ENCODE measurements at places on chromosomes 12 and 14.

DNA sequence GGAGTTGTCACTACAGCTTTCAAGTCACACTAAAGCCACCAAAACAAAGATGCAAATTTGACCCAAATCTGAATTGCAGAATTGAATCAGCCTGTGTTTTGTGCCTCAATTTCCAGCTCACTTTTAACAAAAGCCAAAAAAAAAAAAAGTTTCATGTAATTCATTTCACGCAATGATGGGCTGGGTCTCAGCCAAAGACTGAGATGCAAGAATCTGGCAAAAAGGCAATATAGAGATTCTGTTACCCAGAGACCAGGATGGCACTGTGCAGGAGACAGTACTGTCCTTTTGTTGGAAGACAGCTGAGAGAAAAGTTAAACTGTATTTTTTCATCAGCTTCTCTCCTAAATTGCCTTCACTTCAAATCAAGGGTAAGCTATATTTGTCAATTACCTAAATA lies 205.7 kb upstream of the NPAS3 start:
- H3K4me1 ChIP-seq = no peaks in the 10 kb centered on the region
- no peaks in the 10 kb centered on the region for H3K27me3 ChIP-seq

GRCh38 chr12:49133014-49133413 lies 1.8 kb upstream of the TUBA1B start:
- H3K36me3 ChIP-seq = peaks cover 39% of the 10 kb centered on the region
- peaks cover 26% of the 10 kb centered on the region for H3K4me1 ChIP-seq
- no peak overlapping the region for H3K4me3 ChIP-seq
- no peak overlapping the region for H3K27ac ChIP-seq

DNA sequence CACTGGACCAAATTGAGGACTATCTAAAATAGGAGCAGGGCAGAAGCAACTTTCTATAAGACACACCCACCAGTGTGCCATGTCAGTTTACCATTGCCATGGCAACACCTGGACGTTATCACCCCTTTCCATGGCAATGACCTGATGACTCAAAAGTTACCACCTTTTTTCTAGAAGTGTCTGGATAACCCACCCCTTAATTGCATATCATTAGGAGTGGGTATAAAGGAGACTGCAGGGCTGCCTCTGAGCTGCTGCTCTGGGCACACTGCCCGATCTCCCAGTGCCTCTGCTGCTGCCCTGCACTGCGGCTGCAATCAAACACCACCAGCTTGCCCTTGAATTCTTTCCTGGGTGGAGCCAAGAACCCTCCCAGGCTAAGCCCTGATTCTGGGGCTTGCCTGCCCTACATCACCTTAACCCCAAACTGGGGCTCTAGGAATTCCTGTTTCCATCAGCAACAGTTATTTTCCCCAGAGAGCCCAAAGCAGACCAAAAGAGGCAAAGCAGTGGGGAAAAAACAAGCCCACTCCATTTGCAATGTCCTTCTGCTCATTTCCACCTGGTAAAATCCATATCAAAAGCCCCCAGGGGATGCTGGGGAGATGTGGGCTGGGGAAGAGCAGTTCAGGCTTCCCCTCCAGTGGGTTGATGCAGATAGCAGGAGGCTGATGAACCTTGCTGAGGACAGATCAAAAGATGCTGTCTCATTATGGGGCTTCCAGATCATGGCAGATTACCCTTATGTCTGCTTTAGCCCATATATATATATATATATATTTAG lies 129.5 kb upstream of the NCOR2 start:
- no peaks in the 10 kb centered on the region for H3K36me3 ChIP-seq
- H3K27me3 ChIP-seq = peaks cover 27% of the 10 kb centered on the region
- no peak overlapping the region for H3K4me3 ChIP-seq

DNA sequence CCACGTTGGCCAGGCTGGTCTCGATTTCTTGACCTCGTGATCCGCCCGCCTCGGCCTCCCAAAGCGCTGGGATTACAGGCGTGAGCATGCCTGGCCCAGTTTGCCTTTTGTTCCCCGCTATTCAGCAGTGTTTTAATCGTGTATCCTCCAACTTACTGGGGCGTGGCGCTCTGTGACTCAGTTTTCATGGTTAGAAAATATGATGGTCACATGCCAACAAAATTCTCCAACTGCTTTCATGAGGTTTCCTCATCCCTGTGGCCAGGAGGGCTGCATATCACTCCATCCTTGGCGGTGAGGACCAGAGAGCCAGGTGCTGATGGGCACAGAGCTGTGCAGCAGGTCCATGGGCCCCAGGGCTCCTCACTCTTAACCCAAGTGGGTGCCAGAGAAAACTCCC lies 33.0 kb upstream of the PRMT8 start:
- H3K4me3 ChIP-seq = no peak overlapping the region
- DNase-seq = no peak
- peaks cover 60% of the 10 kb centered on the region for H3K27me3 ChIP-seq
- H3K27ac ChIP-seq = no peak overlapping the region
- no peaks in the 10 kb centered on the region for H3K36me3 ChIP-seq
- peaks cover 8% of the 10 kb centered on the region for H3K4me1 ChIP-seq

- no peaks in the 10 kb centered on the region for H3K27me3 ChIP-seq
- peaks cover 8% of the 10 kb centered on the region for H3K4me1 ChIP-seq
- DNase-seq = no peak
- peaks cover 2% of the 10 kb centered on the region for H3K36me3 ChIP-seq
- no peak overlapping the region for H3K27ac ChIP-seq
- no peak overlapping the region for H3K4me3 ChIP-seq
Observed at GRCh38 chr14:59244581-59244980, 56.1 kb downstream of the DAAM1 start.

DNA sequence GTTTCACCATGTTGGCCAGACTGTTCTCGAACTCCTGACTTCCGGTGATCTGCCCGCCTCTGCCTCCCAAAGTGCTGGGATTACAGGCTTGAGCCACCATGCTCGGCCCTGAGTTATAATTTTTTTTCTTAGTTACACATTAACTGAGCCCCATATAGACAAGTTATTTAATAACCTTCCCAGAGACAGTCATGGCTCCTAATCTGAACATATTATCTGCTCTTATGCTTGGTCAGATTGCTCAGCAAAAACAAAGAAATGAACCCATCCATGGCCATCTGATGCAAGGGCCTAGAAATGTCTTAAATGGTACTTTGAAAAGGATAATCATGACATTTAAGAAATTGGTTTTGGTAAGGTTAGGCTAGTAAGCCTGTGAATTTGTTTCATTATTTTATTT lies 13.0 kb downstream of the SAMD15 start:
- H3K27me3 ChIP-seq = no peaks in the 10 kb centered on the region
- H3K4me3 ChIP-seq = no peak overlapping the region
- DNase-seq = no peak
- no peaks in the 10 kb centered on the region for H3K36me3 ChIP-seq
- no peak overlapping the region for H3K27ac ChIP-seq

DNA sequence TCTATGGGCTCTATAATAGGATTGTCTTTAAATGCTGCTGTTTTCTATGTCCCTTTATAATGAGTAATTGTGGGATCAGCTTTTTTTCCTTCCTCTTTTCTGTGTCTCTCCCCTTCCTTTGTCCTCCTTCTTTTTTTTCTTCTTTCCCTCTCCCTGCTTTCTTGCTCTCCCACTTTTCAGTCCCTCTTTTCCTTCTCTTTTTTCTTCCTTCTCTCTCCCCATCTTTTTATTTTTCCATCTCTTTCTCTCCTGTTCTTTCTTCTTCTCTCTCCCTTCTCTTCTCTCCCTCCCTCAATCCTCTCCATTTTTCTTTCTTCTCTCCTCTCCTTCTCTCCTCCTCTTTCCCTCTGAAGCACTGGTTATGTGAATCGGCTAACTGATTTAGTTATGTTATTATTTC lies 62.5 kb upstream of the RD3L start:
- no peaks in the 10 kb centered on the region for H3K27me3 ChIP-seq
- H3K36me3 ChIP-seq = peaks cover 3% of the 10 kb centered on the region
- H3K4me1 ChIP-seq = no peaks in the 10 kb centered on the region

DNA sequence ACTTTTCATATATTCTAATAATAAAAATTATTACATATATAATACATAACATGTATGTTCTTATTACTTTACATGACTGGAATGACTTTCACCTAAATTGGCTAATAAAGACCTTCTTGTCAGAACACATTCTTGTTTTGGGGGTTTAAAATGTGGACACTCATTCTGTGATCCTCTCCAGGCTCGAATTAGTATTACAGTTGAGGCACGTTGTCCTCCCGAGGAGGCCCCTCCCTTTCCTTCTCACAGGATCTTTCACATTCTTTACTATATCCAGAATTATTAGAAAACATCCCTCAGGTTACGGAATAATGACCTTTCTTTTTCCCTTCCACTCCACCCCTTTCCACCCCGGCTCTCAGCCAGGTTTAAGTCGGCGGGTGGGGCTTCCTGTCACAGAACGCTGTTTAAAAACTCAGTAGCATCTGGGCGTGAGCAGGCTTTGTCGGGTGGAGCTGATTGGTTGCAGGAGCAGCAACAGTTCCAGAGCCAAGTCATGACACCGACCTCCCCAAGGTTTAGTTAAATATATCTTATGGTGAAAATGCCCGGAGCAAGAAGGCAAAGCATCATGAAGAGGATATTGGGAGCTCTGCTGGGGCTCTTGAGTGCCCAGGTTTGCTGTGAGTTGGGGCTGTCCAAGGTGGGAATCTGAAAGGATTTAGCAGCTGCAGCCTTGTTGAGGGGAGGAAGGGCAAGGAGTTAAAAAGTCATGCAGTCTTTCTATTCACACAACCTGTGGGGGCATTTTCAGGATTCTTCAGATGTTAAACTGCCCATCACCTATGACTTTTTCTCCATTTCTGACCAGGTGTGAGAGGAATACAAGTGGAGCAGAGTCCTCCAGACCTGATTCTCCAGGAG lies 396.7 kb upstream of the OR4E1 start:
- H3K4me3 ChIP-seq = peak overlapping the region; percentile 85
- peak overlapping the region; percentile 69 for H3K27ac ChIP-seq
- DNase-seq = peak; percentile 8
- no peaks in the 10 kb centered on the region for H3K4me1 ChIP-seq
- no peaks in the 10 kb centered on the region for H3K27me3 ChIP-seq

GRCh38 chr14:70803321-70804310 lies 5.7 kb downstream of the MAP3K9 start:
- H3K27me3 ChIP-seq = no peaks in the 10 kb centered on the region
- no peak for DNase-seq
- H3K36me3 ChIP-seq = peaks cover 6% of the 10 kb centered on the region
- no peak overlapping the region for H3K27ac ChIP-seq

DNA sequence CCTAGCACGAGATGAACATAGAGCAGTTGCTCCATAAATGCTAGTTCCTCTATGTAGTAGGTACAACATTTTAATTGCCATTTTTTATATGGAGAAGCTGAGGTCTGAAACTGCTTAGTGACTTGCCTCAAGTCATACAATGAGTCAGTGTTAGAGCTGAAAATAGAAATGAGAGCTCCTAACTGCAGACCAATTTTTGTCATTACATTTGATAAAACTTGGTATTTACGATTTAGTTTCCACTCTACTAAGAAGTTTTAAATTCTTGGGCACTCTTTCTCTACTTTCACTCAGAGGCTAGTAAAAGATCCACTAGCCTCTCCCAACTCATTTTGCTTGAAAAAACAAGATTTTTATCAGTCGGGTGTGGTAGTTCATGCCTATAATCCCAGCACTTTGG lies 8.1 kb upstream of the TMED10 start:
- no peak overlapping the region for H3K4me3 ChIP-seq
- no peak for DNase-seq
- H3K4me1 ChIP-seq = no peaks in the 10 kb centered on the region
- H3K27ac ChIP-seq = no peak overlapping the region
- peaks cover 13% of the 10 kb centered on the region for H3K27me3 ChIP-seq
- no peaks in the 10 kb centered on the region for H3K36me3 ChIP-seq

- H3K27me3 ChIP-seq = no peaks in the 10 kb centered on the region
- H3K4me3 ChIP-seq = no peak overlapping the region
- no peaks in the 10 kb centered on the region for H3K4me1 ChIP-seq
- DNase-seq = no peak
- H3K36me3 ChIP-seq = no peaks in the 10 kb centered on the region
Observed at GRCh38 chr14:87508333-87508732, 484.6 kb downstream of the GALC start.

All from effector memory CD8-positive, alpha-beta T cell (primary cell).